ENCODE measurements at places on chromosomes 7 and 10.

- DNase-seq, result no peak
These were observed 19.1 kb upstream of the GPAM start for GRCh38 chr10:112202561-112203241.

- DNase-seq, result no peak
These were observed 131.8 kb downstream of the ADK start for GRCh38 chr10:74282848-74283210.

GRCh38 chr10:12333380-12334185 is 15.8 kb upstream of the CAMK1D start:
- no peak for DNase-seq

DNA sequence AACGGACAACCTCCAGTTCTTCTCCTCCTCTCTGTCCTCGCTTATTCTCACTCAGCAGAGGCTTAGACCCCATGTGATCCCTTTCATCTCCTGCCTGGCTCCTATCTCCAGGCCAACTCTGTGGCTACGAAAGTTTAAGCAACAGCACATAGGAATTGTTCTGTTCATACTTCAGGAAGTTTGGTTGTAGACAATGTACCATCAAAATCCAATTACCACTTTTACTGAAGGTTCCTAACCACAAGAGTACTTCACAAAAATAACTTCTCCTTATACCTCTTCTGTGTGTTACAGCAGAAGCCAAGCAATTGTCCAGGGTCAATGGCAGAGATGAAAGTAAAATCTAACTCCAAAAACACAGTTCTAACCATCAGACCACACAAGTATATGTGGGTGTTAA is 80.0 kb downstream of the SLC25A13 start:
- no peak for DNase-seq

- no peak for DNase-seq
These were observed 817.1 kb downstream of the TYW1 start for GRCh38 chr7:67813621-67814292.

DNA sequence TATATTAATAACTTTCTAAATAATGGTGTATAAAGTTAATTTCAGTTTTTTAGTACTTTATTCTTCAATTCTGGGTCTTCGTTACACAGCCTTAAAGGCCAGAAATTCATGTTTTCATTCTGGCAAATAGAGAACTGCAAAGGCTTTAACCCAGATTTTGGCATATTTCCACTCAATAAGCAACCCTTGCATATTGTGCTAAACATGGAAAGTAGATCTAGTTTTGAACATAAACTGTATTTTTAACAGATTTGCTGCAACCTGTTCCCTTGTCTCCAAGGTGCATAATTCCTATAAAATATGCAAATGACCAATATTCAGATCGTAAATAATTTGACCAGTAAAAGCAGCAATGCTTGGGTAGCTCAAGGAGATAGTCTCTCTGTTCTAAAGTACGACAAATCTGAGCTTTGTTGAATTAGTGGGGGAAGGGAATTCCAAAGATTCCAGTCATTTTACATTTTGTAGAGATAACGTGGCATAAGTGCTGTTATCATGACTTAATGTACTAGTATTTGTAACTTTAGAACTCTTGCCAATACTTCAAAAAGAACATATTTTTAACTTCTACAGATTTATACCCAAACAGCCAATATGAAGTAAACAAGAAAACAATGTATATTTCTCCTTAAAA is 46.4 kb upstream of the RSBN1L start:
- no peak for DNase-seq

DNA sequence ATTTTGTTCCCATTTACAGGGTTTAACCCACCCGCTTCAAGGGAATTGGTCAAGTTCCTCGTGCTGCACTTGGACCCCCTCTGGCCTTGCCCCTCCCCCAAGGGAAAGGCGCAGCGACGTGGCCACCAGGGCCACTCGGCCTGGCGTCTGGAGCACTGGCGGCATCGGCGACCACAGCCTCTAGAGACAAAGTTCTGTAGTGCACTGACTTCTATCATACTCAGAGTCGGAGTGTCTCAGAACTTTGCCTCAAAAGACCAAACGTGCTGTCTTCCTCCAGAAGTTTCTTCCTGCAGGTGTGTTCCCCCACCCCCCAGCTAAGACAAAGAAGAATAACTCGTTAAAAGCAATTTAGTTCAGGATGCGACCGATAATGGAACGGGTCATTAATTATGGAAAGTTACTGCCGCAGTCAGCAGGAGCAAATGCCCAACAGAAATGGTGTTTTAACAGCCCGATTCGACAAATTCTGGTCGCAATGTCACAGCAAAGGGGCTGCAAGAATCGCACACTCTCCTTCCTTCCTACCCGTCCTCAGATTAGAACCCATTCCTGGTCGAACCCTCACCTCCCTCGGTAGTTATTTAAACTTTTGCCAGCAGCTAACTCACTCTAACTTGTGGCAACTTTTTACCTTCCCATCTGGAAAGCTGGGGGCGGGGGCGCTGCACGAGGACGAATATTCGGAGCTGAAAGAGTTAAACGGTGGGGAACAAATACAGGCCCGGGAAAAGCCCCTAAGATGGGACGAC is 202.1 kb upstream of the NFE2L3 start:
- DNase-seq, result no peak

GRCh38 chr10:89543841-89544240 is 8.4 kb upstream of the SLC16A12 start:
- DNase-seq, result no peak

GRCh38 chr10:43785252-43785651 is 136.6 kb upstream of the ZNF32 start:
- no peak for DNase-seq

DNA sequence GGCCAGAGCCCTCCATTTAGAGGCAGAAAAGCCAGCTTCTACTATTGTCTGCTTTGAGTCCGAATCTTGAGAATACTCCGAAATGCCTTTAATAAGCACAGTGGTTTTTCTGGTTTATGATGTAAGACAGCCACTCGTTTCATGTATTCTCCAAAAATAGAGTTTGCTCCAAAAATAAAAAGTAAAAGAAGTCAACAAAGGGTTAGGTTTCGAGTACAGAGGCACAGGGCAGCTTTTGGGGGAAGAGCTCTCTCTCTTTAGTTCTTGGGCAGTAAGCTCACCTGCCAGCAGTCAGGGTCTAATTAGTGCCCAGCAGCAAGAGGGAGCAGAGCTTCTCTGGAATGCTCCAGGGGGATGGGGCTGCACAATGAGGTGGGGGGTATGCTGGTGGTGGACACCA is 20.2 kb downstream of the CREB3L2 start:
- DNase-seq, result no peak

DNA sequence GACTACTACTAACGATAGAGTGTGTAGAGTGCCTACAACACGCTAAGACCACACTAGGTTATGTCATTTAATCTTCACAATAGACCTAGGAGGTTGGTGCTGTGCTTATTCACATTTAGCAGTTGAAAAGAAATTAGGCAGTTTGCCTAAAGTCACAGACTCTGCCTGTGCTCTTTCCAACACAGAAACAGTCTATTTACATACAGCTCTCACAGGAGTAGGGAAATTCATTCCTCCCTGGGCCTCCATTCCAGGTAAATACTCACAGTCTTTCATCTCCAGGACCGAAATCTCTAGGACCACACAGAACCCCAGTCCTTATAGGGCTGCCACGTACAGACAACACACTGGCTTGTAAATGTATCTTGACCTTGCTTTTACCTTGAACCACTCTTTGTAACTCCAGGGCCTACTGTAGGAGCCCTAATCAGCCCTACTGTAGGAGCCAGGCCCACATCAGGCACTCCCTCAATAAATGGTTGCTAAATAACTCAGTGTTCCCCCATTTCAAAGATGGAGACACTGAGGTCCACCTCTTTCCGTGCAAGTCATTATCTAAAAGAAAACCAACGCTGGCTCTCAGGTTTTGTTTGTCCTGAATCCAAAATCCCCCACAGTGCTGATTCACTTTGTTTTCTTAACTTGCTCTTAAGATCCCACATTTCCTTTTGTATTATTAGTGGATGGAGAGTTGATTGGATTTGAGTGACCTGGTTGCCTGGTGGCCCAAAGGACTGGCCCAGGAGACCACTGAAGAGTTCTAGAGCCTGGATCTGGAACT is 146.9 kb downstream of the KCNMA1 start:
- DNase-seq, result no peak

DNA sequence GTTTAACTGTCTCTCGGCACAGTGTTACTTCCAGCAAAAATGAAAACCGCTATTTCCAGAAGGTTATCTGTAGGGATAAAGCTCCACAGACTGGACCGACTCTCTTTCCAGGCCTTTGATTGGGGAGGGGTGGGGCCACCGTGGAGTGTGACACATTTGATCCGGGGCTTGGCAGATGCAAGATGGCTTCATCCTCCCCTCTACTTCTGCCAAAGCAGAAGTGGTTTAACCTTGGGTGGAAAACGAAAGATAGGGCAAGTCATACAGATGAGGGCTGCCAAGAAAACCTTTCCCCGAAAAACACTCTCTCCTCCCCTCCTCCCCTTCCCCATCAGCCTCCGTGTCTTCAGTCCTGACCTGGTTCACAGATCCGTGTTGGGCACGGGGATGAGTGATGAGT is 139.7 kb upstream of the SH2B2 start:
- DNase-seq, result no peak

- DNase-seq, result no peak
These were observed 4.3 kb upstream of the ELFN1 start for GRCh38 chr7:1665549-1666316.

DNA sequence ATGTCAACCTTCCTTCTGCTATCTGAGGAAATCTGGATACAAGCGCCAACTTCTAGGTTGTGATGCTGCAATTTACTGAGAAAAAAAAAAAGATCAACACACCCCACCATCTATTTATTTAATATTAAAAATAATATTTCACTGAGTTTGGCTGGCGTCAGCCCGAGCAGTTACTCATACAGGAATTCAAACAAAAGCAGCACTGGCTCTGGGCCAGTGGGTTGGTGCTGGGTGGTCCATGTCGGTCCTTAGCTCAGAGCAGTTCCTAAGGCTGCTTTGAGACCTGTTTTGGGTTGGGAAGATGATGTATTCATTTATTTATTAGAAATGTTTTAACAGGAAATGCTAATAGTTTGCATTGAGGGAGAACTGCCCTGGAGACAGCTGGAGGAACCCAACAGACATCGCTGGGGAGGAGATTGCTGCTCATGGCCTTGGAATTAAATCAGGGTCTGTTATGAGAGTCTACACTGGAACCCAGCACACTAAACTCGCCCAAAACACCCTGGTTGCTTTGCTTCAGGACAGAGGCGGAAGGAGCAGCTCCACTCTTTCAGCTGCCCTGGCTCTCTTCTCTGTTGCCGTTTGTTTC is 36.3 kb upstream of the GOT1 start:
- DNase-seq, result no peak

DNA sequence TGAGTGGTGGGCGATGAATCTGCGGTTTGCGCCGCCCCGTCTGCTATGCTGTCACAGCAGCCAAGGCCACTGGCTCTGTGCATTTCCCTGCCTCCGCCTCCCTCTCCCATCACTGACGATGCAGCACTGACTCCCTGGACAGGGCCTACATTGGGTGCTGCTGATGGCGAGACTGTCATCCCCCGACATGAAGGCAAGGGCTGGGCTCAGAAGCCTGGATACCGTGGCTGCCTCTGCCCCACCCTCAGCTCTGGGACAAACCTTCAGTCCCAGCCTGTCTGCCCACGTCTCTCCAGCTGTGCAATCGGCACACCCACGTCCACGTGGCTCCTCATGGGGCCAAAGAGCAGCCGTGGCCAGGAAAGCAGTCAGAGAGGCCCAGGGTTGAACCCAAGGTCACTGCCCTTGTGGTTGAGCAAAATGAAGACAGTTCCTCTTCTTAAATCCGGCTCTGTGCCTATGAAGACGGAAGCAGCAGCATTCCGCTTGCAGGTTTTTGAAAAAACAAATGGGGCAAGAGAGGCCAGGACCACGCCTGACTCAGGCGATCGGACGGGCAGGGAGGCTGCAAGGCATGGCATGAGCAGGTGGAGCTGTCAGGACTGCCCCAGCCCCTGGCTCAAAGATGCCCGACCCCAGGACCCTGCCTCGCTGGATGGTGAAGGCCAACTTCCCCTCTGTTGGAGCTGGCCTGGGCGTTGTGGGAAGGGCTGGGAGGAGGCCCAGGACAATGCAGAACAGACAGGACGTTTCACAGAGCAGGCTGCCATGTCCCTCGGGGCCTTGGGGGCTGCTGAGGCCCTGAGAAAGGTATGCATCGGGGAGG is 517.5 kb downstream of the DNAJB6 start:
- DNase-seq, result no peak

DNA sequence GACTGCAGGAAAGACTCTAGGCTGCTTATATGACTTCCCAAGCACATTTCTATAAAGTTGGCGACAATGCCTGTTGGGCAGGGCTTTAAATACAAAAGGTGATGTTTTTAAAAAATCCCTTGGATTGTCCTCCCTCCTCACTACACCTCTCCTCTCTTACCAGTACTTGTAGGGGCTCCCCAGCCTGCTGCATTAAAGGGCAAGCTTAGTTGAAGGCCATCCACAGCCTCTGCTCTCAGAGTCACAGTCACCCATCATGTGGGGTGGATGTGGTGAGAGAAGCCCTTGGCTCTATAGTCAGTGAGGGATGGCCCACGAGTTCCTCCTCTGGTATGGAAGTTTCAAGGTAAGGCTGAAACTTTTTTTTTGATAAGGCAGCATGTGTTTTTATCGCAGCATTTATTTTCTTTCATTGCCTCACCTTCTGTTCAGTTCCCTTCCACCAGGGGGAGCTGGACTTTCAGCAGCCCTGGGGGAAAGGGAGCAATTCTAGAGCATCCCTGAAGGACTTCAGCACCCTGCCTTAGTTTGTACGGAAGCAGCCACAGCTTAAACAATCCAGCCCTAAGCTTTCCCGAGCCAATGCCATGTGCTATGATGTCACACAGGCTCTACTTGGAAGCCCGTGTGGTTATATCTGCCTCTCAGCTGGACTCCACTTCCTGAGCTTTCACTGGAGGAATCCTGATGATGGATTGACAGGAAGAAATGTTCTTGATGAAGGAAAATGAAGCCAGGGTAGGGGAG is 131.9 kb downstream of the CALCR start:
- no peak for DNase-seq

DNA sequence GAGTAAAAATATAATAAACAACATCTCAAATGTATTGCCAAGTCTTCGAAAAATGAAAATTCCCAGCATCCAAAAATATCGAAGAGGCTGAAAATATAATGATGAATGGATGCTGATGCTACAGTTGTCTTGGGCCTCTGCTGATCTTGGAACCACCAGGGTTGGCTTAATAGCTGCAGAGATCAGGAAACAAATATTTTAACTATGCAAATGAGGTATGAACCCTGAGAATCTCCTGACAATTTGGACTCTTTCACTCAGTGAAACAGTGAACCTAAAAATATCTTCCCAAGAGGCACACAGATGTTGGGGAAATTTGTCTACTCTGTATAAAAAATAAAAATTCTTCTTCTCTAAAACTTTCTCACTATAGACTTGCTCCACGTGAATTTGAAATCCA is 97.7 kb upstream of the EGFR start:
- no peak for DNase-seq

- no peak for DNase-seq
These were observed 8.7 kb upstream of the CALHM1 start for GRCh38 chr10:103467406-103467805.

GRCh38 chr7:131370523-131370968 is 42.9 kb downstream of the MKLN1 start:
- no peak for DNase-seq

- no peak for DNase-seq
These were observed 26.2 kb downstream of the C1GALT1 start for GRCh38 chr7:7208520-7208919.

GRCh38 chr7:24133691-24134090 is 150.3 kb upstream of the NPY start:
- DNase-seq, result no peak

- DNase-seq, result no peak
These were observed 233.1 kb downstream of the EBF3 start for GRCh38 chr10:129730993-129731325.

Data from SK-N-MC (cell line).